ENCODE measurements at places on chromosomes 1 and 21.
A peak's percentile ranks its signal among the peaks of the same experiment; 100 is the strongest.

DNA sequence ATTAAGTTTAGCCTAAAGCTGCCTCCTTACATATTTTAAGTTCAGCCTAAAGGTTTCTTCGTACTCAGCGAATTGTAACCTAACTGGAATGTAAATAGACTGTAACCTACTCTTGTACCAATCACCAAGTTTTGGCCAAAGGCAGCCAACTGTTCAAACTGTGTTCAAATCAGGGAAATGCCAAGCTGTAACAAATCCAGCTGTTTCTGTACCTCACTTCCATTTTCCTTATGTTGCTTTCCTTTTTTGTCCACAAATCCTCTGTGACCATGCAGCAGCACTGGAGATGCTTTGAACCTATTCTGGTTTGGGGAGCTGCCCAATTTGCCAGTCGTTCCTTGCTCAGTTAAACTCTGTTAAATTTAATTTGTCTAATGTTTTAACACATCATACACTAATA, 3.2 kb upstream of the APOBEC4 start:
- no peak for DNase-seq

GRCh38 chr1:93694819-93695218, 13.2 kb upstream of the BCAR3 start:
- DNase-seq: no peak

- DNase-seq: peak; percentile 80
These were observed at the start of gene RNF207 for GRCh38 chr1:6205849-6206519. TSS of gene RNF207 (plus strand) at chr1:6206119. CDS start at chr1:6206536, 417 bp downstream.

DNA sequence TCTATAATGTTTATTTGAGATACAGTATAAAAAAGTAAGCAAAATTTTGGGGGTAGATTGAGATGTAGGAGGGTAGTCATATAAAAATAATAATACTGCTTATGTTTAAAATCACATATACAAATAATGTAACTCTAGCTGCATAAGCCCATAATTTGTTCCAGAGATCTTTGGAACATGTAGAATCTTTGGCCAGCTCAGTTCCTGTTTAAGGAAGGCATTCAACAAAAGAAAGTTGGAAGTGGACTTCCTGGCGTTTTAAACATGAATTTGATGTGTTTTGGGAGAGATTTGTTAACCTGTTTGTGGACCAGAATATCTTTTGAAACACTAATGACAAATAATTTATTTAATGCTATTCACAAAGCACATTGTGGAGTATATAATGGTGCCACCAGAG, 27.7 kb downstream of the GIPC2 start:
- no peak for DNase-seq

GRCh38 chr1:193971595-193971994, 785.2 kb upstream of the B3GALT2 start:
- DNase-seq: peak; percentile 70

- DNase-seq: peak; percentile 31
These were observed 43.3 kb upstream of the TSNAX start for GRCh38 chr1:231485029-231485784.

- no peak for DNase-seq
These were observed 432.7 kb downstream of the SMYD3 start for GRCh38 chr1:246074421-246074820.

DNA sequence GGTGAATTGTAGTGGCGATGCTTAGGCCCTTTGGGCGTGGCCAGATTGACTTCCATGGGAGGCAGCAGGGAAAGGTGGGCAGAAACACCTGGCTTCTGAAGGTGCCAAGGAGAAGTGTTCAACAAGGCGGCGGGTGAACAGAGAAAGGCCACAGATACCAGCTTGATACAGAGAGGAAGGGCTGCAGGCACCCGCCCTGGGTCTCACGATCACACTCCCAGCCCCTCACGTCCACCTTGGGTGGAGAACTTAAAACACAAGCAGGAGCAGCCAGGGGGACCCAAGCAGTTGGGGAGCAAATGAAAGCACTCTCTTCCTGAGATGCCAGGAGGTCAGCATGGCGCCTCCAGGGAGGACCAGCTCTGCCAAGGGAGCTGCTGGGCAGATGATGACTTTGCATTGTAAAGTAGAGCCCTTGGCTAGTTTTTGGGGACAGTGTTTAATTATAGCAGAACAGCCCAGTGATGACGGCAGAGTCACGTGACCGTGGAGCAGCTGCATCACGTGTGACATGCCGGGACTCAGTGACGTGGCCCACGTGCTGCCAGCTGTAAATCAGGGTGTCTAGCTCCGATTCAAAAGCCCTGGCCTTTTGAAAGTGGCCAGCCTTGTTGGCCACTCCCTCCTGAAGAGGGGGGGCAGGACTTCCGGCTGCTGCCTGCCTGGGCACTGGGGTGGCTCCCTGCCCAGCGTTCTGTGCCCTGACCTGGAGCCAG, 19.0 kb downstream of the SLC37A1 start:
- DNase-seq: no peak

- no peak for DNase-seq
These were observed 63.8 kb downstream of the IARS2 start for GRCh38 chr1:220157738-220158137.

DNA sequence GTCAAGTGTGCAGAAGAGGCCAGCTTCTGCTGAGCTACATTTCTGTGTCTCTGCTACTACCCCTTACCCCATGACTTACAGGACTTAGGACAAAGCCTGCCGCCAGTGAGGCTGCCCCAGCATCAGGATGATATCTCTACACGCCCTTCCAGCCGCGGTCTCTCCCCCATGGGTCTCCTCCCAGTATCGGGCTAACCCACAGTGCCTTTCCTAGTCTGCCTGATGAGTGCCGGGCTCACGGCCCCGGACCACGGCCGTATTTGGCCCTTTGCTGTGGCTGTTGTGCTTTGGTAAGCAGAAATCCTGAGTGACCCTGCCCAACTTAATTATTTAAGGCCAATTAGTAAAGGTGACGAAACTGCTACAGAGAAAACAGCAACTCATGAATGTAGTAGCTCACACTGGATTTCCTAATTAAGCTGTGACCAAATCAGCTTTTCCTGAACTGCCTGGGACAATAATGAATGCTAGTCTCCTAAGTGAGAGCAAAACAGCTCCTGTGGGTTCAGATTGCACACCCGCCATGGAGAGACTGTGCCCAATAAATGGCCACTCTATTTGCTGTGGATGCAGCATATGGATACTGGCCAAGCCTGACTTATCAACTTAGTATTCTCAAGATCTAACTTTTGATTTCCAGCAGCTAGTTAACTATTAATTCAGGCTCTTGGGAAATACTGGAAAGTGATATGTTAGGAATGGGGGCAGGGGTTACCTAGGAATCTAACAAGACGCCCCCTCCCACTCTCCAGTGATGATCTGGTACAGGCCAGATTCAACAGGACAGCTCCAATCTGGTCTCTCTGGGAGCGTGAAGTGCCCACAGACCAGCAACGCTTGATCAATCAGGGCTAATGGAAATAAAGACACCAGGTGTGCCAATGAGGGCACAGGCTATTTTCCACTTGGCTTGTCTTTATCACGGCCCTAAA, 123.3 kb upstream of the IFFO2 start:
- DNase-seq: no peak

- DNase-seq: no peak
These were observed 38.8 kb upstream of the ADORA3 start for GRCh38 chr1:111542187-111542586.

GRCh38 chr1:84583648-84584047, 9.4 kb upstream of the CTBS start:
- peak; percentile 62 for DNase-seq

DNA sequence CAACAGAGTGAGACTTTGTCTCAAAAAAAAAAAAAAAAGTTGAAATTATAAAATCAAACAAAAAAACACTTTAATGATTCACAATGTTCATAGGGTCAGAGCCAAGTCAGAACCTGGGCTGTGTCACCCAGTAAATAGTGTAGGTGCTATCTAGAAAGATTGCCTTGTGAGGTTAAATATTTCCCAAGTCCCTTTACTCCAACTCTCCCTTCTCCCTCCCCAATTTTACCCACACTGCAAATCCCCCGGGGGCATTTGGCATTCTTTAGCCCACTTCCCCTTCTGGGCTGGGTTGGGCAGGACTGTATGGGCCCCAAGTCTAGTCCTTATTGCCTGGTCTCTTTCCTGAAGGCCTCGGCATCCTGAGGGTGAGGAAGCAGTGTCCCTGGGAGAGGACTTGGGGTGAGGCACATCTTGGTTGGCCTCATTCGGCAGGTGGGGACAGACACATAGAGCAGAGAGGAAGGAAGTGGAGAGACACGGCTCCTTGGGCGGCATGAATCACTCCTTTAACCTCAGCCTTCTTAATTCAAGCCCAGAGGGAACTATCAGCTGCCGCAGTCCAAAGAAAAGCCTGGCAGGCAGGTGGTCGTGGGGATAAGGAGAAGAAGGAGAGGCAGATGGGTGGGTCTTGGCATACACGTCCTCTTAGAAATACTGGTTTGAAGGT, 8.2 kb downstream of the ADORA1 start:
- DNase-seq: no peak

DNA sequence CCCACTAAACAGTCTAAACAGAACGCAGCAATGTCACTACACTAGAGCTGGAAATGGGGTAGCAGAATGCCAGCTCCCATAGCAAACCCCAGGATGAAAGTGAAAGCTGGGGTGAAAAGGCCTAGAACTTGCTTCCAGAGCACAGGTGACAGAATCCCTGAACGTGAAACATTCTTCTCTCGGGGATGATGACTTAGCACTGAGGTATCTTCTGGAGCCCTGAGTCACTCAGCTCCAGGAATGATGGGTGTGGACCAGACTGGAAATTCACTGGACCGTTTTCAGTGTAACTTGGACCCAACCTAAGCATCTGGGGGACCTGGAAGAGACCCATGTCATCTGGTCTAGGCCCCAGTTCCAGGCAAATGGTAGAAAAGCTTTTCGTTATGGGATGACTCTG, 108.9 kb downstream of the CDC7 start:
- DNase-seq: no peak

DNA sequence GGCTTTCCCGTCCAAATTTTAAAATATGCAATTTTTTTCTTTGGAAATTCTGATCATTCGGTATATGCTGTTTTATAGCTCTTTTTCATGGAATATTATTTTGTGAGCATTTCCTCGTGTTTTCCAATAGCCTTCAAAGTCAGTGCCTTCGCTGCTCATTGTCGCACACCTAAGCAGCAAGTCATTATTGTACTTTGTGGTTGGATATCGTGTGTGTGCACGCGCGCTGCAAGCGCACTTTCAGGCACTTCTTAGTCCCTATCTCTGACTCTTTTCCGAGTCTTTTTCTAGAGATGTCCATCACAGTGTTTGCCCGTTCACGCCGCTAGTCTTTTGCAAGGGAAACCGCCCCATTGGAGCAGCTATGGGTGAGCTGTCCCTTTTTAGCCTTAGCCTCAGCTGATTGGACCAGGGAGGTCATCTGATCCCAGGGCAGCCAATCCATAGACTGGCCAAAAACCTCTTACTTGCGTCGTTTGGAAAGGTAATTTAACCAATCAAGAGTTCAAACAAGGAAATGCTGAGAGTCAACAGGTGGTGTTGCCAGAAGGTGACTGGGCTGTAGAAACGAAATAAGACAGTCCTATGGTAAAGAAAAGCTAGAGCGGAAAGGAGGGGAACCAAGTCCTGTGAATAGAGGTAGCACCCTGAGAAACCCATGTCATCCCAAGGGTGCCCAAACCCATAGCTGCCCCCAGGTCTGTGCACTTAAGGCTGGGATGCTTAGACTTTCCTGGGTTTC, 710 bp upstream of the HYI start:
- DNase-seq: peak; percentile 93

- DNase-seq: no peak
These were observed 32.0 kb upstream of the IGSF5 start for GRCh38 chr21:39712976-39713375.

DNA sequence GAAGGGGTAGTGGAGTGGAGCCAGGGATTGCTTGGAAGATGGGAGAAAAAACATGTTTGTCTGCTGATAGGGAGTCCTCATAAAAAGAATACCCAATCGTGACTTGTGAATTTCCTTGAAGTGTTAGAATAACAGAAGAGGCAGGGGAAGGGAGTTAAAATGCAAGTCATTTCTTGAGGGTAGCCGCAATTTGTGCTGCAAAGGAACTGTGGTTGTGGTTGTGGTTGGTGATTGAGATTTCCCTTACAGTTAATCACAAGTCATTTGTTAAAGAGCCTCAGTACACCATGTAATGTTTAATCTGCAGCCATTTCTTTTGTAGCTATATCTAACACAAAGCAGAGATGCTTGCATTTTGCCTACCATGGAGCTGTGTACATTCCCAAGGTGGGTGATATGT, 38.5 kb upstream of the EGLN1 start:
- peak; percentile 24 for DNase-seq

- no peak for DNase-seq
These were observed 4.3 kb upstream of the GPX7 start for GRCh38 chr1:52597912-52598311.

GRCh38 chr1:6915999-6916565, 130.8 kb downstream of the CAMTA1 start:
- no peak for DNase-seq

GRCh38 chr1:15028616-15029015, 124.9 kb upstream of the TMEM51 start:
- DNase-seq: no peak

DNA sequence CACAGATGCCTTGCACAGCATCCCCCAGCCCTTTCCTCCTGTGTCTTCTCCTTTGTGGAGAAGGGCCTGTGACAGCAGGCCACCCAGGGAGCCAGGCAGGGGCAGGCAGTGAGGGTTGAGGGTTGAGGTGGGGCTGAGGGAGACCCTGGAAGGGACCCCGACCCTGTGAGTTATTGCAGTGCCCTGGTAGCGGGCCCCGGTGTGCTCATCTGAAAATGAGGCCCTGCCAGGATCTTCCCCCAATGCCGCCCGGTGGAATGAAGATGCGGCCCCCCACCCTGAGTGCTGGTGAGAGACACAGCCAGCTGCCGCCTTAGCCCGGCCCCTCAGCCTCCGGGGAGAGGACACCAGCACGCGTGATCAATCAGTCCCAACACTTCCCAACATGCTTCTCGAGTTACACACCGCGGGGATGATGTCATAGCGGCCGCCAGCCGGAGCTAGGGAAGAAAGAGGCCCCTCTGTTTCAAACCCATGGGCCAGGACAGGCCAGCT, 36.2 kb upstream of the ACTRT2 start:
- no peak for DNase-seq

DNA sequence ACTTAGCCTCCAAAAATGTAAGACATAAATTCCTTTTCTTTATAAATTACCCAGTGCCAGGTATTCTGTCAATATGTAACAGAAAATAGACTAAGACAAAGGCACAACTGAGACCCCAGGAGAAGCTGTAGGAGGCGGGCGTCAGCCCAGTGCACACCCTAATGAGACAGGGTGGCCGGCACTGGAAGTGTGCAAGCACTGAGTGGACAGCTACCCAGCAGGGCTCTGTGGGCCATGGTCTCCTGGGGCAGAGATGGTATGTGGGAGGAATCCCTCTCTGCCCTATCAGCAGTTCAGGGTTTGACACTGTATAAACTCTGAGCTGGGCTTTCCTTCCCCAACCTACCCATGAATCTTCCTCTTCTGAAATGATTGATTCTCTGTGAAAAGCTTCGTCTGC, 139.5 kb downstream of the GLIS1 start:
- no peak for DNase-seq

GRCh38 chr1:37342736-37343135, 131.6 kb upstream of the ZC3H12A start:
- no peak for DNase-seq

GRCh38 chr1:203152158-203153034, 23.2 kb downstream of the MYBPH start:
- DNase-seq: peak; percentile 15
